ENCODE measurements at places on chromosomes 2 and 18.

- peak; percentile 7 for DNase-seq
Observed at GRCh38 chr2:75241696-75242095, 42.4 kb upstream of the TACR1 start.

- DNase-seq, result no peak
Observed at GRCh38 chr18:32300914-32301313, 111.1 kb downstream of the MEP1B start.

GRCh38 chr18:61551586-61551985 lies 218.4 kb downstream of the CDH20 start:
- peak; percentile 85 for DNase-seq

DNA sequence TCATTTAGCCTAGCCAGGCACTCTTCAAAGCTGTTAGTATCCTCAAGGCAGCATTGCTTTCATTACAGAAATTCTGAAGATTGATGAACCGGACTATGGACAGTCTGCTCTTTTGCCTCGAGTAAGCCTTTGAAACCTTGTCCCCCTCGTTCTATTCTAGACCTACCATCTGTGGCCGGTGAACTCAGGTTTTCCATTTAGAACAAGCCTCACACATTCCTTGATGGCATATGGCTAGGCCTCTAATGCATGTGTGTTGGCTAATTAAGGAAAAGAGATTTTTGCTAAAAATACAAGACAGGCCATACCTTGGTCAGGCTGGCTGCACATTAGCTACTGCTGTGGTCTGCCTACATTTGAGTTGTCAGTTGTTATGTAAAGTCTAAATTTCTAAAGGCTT lies 111.8 kb downstream of the CERS6 start:
- no peak for DNase-seq

GRCh38 chr18:12474146-12474545 lies 66.4 kb downstream of the PRELID3A start:
- peak; percentile 25 for DNase-seq

- peak; percentile 40 for DNase-seq
Observed at GRCh38 chr2:200396781-200397242, 90.3 kb downstream of the SPATS2L start.

- DNase-seq, result no peak
Observed at GRCh38 chr2:64023485-64024258, 4.4 kb upstream of the VPS54 start.

DNA sequence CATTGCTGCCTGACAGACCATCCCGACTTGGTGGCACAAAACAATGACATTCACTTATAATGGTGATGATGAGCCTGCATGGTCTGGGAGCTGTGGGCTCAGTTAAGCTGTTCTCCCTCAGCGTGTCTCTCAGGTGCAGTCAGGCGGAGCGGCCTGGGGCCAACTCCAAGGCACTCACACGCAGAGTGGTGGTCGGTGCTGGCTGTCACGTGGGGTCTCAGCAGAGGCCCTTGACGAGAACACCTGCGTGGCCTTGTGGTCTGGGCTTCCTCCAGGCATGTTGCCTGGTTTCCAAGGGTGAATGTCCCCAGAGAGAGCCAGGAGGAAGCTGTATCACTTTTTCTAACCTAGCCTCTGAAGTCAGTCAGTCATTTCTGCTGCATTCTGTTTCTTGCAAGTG lies 29.8 kb downstream of the ARMC9 start:
- no peak for DNase-seq

GRCh38 chr2:170733798-170734600 lies 18.9 kb downstream of the SP5 start:
- no peak for DNase-seq

GRCh38 chr2:66488946-66489345 lies 54.0 kb downstream of the MEIS1 start:
- DNase-seq, result peak; percentile 21

- no peak for DNase-seq
Observed at GRCh38 chr18:12768625-12769024, 65.8 kb downstream of the PSMG2 start.

DNA sequence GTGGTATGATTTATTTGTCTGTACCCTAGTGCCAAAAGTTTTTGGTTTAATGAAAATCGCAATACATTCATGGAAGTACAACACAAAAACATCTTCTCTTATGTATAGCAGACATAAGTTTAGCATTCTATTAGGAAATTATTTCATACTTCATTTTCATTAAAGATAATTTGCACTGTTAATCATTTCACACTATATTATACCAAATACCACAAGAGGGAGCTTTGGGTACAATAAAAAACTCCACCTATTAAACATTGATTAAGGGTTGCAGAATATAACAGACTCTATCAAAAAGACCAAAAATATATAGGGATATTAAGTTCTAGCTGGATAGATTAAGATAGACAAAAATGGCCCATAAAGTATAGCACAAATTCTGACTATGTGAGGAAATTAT lies 79.0 kb downstream of the SLC66A3 start:
- DNase-seq, result peak; percentile 56

- no peak for DNase-seq
Observed at GRCh38 chr18:51757255-51757924, 559.9 kb upstream of the MEX3C start.

- peak; percentile 68 for DNase-seq
Observed at GRCh38 chr2:39772086-39772811, 6.8 kb downstream of the THUMPD2 start.

- no peak for DNase-seq
Observed at GRCh38 chr2:26732446-26732845, 31.6 kb upstream of the SLC35F6 start.

GRCh38 chr2:216373896-216374295 lies 1.6 kb upstream of the MARCHF4 start:
- no peak for DNase-seq

DNA sequence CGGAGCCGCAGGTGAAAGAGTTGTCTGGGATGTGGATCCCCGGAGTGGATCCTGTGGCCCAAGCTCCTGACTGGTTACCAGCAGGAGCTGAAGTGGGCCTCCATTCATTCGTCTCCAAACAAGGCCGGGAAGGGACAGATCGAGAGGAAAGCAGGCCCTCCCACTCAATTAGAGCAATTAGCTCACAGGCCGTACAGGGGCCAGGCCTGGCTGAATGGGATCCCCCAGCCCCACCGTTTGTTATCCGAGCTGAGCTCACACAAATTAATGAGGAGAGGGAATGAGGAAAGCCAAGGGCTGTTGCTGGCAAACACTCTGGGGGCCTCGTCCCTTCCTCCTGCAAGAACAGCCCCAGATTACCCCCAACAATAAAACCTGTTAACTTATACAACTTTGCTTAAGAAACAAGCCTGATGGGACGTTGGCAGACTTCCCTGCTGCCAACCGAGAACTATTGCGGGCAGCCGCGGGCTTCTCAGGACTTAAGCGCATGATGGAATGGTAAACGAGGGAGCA lies 338.0 kb downstream of the BCL11A start:
- DNase-seq, result no peak

- no peak for DNase-seq
Observed at GRCh38 chr2:16440898-16441297, 224.7 kb downstream of the CYRIA start.

GRCh38 chr2:122239440-122239839 lies 484.0 kb downstream of the TSN start:
- DNase-seq, result no peak

GRCh38 chr2:69615969-69616368 lies 27.6 kb downstream of the AAK1 start:
- no peak for DNase-seq

GRCh38 chr2:37477921-37478320 lies 133.5 kb downstream of the QPCT start:
- DNase-seq, result no peak

GRCh38 chr2:75577280-75577679 lies 16.5 kb upstream of the EVA1A start:
- no peak for DNase-seq

DNA sequence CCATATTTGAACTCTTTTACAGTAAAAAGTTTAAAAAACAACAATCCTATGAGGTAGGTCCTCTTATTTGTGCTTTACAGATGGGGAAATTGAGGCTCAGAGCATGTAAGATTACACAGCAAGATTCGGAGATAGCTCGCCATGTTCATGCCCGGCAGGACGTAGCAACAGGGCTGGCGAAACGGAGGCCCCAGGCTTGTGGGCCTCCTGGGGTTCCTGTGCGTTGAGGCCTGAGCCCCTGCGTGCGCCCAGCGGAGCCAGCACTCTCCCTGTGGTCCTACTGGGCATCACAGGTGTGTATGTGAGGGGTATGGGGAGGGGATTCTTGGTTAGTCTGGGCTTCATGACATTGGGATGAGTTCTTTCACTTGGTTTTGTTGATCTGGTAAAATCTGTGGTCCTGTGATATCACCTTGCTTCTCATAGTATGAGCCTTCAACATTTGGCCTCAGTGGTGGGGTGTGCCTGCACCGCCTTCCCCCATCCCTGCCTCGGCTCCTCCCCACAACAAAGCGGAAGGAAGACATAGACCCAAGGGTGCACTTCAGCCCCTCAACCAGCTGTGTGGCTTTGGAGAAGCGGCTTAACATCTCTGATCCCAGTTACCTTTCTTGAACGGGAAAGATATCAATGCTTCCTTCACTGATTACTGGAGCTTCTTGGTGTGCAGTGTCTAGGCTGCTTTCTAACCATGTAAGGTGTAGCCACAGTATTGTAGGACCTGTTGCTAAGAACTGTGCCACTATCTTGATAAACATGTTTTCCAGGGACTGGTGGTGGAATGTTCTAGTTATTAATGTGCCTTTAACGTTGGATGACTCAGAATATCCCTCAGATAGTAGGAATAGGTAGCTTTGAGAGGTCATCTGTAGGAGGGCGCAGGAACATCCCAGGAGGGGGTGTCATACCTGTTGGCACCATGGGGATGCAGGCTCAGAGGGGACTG lies 37.2 kb downstream of the HPCAL1 start:
- DNase-seq, result no peak

DNA sequence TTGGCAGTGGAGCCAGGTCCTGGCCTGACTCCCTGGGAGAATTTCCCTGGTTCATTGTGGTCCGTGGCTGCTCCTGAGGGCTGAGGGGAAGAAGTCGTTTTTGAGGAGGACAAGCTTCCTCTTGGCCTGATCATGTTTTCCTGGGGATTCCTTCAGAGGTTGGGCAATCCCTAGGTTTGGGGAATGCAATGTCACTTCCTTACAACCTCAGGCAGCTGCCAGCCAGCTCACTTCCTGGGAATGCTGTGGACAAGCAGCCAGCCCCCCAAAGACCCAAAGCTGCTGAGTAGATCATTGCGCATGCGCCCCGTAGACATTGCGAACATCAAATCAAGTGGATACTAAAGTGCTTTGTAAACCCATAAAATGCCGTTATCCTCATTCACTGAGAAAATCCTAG lies 7.7 kb upstream of the DNMT3A start:
- no peak for DNase-seq

DNA sequence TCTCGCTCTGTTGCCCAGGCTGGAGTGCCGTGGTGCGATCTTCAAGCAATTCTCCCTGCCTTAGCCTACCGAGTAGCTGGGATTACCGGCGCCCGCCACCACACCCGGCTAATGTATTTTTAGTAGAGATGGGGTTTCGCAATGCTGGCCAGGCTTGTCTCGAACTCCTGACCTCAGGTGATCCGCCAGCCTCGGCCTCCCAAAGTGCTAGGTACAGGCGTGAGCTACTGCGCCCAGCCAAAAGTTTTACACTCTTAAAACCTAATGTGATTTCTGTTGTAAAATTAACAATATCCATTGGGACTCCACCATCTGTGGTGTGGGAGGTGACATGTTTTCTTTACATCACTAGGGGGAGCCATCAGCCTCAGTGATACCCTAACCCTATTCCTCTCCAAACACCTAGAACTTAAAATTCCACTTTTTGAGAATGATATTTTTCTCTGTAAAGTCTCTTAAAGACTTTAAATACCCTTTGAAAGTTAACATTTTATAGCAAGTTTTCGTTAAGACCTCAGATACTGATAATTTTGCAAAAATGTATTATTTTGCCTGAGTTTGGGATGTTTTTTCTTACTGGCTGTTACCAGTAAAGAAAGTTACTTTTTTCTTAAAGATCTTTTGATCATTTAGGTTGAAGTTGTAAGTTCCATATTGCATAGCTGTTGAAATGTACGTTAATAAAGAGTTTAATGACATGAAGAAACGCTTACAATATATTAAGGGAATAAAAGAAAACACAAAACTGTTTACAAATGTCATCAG lies 11.6 kb upstream of the EIF2AK2 start:
- DNase-seq, result peak; percentile 67

DNA sequence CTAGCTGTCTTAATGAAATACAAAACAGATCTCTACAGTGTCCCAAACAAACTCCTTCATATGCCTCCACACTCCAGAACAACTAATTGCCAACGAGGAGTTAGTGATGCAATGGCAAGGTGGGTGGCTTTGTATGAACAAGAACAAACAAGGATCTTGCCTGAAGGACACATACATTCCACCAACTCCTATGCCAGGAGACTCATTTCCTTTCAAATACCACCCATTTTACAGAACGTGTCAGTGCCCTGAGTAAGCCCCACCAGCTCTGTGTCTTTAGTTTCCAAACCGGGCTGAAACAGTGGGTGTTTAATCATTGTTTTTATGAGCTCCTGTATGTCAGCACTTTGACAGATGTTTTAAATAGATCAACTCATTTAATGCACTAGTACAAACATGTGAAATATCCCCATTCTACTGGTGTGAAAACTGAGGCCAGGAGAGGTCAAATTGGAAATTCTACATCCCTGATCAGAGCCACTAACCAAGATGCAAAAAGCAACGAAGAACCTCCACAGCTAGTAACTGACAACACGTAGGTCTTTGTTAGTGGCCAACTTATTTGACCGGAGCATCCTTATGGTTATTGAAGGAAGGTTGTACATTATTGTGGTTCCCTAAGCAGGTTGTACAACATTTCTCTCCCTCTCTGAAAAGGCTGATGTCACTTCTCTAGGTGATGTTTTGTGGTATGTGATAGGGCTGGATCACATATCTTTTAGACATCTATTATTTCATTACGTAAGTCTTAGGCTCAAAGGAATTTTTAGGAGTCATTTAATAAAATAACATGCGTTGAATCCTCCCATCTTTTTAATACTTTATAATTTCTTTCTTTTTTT lies 534.9 kb upstream of the TNP1 start:
- no peak for DNase-seq

Measured in lung microvascular endothelial cell (primary cell).